ENCODE measurements at places on chromosomes 4 and X.

DNA sequence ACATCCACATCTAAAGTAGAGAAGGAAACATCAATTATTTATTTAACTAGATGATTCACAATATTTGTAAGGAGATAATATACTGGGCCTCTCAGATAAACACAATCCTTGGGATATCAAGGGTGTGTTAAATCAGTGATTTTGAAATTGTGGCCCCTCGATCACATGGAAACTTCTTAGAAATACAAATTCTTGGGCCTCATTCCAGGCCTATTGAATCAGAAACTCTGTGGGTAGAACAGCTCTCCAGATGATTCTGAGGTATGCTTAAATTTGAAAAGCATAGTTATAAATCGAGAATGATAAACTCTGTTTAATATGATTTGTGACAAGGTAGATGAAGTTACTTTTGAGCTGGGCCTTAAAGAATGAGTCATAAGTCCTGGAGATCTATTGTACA, 64.3 kb upstream of the GPR174 start:
- DNase-seq: no peak

DNA sequence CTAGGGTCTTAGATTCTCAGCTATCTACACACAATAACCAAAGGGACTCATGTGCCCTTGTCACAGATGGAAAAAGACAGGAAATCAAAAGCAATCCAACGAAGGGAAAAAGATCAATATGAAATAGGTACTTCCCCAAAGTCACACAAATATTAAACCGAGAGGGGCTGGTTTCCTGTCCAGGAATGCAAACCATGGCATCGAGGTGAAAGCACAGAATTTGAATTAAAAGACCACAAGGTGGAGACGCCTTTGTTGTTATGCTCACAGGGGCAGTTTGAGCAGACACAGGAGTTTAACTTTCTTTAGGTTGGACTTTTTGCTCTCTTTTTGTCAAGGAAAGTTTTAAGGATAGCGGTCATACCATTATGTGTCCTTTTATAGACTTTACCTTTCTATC, 14.3 kb downstream of the H2BW1 start:
- no peak for DNase-seq

DNA sequence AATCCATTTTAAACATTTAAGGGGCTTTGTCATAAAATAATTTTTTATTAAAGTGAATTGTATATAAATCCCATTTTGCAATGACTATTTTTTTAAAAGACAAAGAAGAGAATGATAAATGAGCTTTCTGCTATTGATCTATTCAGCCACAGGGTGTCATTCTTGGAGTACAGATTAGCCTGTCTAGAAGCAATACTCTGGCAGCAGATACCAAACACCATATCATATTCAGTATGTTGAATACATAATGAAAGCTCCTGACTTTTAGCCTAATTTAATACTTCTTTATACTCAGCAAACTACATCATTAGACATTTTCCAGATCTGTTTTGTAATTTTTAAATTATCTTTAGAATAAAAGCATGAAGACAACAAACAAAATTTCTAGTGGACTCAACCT, 496.3 kb downstream of the PDGFC start:
- no peak for DNase-seq

DNA sequence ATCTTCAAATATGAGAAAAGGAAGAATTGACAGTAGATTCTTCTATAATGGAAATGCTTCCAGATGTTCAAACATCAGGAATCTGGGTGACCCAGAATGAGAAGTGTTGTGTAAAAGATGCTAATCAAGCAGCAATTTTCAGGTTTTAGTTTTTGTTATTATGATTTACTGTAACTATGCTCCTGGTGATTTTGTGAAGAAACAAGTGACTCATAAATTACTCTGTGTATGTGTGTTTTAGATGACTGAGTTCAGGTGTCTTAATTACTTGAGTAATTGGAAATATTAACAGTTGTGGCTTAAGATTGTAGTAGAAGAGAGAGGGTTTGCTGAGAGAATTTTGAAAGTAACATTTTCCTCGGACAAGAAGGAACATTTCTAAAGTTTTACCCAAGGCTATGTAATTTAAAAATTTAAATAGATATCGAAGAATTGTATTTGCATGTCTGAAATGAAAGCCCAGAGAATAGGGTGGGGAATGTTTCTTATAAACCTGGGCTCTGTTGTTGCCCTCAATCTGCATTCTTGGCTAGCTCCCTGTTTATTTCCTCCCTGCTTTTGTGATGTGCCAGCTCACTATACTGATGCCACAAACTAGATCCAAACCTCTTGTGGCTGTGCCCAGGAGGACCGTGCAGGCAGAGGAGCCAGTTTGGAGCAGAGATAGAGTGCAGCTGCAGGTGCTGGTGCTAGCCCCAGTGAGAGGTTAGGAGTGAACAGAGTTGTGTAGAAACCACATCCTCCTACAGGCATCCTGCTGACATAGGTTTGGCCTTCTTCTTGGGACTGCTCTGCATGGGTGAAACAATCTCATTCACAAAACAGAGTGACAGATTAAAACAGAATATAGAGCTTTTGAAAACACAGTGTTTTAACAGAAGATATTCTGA, 25.4 kb upstream of the TNIP3 start:
- no peak for DNase-seq

DNA sequence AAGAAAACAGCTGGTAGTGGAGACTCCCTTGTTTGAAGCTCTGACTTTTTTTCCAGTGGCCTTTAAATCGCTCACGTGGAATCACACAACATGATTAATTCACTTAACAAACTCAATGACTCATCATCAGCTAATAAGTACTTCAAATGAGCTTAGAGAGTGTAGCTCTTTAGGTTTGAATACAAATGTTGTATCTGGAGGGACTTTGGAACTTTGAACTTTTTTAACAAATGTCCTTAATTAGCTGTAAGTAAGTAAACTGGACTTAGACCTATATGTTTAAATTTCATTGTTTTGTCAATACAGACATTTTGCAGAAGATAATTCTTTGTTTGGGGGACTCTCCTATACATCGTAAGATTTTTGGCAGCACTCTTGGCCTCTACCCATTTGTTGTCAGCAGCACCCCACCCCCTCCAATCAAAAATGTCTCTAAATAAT, 581.1 kb downstream of the SPRY1 start:
- DNase-seq: no peak

- DNase-seq: no peak
These were observed 48.7 kb upstream of the ARHGEF6 start for GRCh38 chrX:136829413-136829812.

- DNase-seq: no peak
These were observed 1207.4 kb downstream of the ADGRL3 start for GRCh38 chr4:62407534-62407933.

Data from stimulated activated CD8-positive, alpha-beta memory T cell treated with anti-CD3 and anti-CD28 coated beads, Interleukin-15, amount 100 ng/mL, for 48 hours (primary cell).